Pulmonary artery endothelial cell (primary cell): ENCODE measurements at places on chromosomes 1 and 21. TPM values are rescaled to one million over a fixed set of nuclear protein-coding genes. Genes with fewer than 3 reads are reported as not detected.

MANEAL gene
- total RNA-seq: 0.40 and 0.88 TPM in 2 replicates

PGLYRP4 gene
- total RNA-seq: not detected in 2 replicates

SPRR2A gene
- total RNA-seq: not detected in 2 replicates

RGS4 gene
- total RNA-seq: 280 and 292 TPM in 2 replicates

SRSF10 gene
- 91.4 and 139 TPM in 2 replicates for total RNA-seq

MLLT11 gene
- 4.3 and 4.9 TPM in 2 replicates for total RNA-seq

NPL gene
- total RNA-seq: 1.8 and 2.1 TPM in 2 replicates

LCE3D gene
- total RNA-seq: not detected in 2 replicates

GJB3 gene
- 0.07 TPM in 1 of 2 replicates, not detected in the other for total RNA-seq

KRTAP19-2 gene
- total RNA-seq: not detected in 2 replicates

CNR2 gene
- total RNA-seq: not detected in 2 replicates

HOOK1 gene
- total RNA-seq: not detected in 2 replicates

ACTL8 gene
- not detected in 2 replicates for total RNA-seq

CYYR1 gene
- 2.4 and 10.4 TPM in 2 replicates for total RNA-seq

AGMAT gene
- 1.4 and 1.5 TPM in 2 replicates for total RNA-seq

PIGC gene
- 14.7 and 19.7 TPM in 2 replicates for total RNA-seq

KRTAP12-1 gene
- total RNA-seq: not detected in 2 replicates

ALG6 gene
- total RNA-seq: 16.2 and 27.2 TPM in 2 replicates

NLRP3 gene
- not detected in 2 replicates for total RNA-seq

STYXL2 gene
- not detected in 2 replicates for total RNA-seq

TRIM67 gene
- not detected in 2 replicates for total RNA-seq

C2CD4D gene
- total RNA-seq: 0.04 and 0.07 TPM in 2 replicates

F3 gene
- 2.0 and 2.1 TPM in 2 replicates for total RNA-seq

KCNQ4 gene
- 0.04 TPM in 1 of 2 replicates, not detected in the other for total RNA-seq

IGFN1 gene
- total RNA-seq: not detected in 2 replicates

DRAXIN gene
- 0.11 and 0.33 TPM in 2 replicates for total RNA-seq

REN gene
- not detected in 2 replicates for total RNA-seq

CLIC4 gene
- 358 and 394 TPM in 2 replicates for total RNA-seq

TCHHL1 gene
- total RNA-seq: not detected in 2 replicates

CA6 gene
- total RNA-seq: not detected in 2 replicates

ZNF496 gene
- total RNA-seq: 18.9 and 25.5 TPM in 2 replicates

PTPN7 gene
- total RNA-seq: 0.40 TPM in 1 of 2 replicates, not detected in the other
